ENCODE measurements at places on chromosomes 13 and 19.

- no peak for DNase-seq
These were observed 13.0 kb upstream of the JUND start for GRCh38 chr19:18294467-18294864.

DNA sequence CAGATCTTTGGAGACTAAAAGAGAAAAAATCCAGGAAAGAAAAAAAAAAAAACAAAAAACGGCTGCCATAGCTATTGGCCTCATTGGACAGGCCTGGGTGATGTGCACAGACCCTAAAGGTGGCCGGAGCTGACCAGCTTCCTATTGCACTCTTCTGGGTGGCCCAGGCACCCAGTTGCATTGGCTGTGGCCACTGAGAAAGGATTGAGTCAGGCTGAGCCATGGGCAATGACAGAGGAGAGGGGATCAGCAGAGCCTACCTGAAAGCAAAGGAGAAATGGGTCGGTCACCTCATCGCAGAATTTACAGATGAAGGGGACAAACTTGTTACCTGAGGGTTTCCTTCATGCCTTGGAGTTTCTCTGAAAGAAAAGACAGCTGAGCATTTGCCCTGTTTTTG is 17.3 kb downstream of the HMGB1 start:
- no peak for DNase-seq

GRCh38 chr13:112928972-112929782 is 39.8 kb upstream of the MCF2L start:
- no peak for DNase-seq

GRCh38 chr13:48539550-48539949 is 6.7 kb upstream of the RCBTB2 start:
- no peak for DNase-seq

- no peak for DNase-seq
These were observed 933 bp downstream of the TFPT start for GRCh38 chr19:54114340-54115108.

GRCh38 chr13:58893396-58893795 is 1261.9 kb downstream of the PCDH17 start:
- DNase-seq: no peak

- no peak for DNase-seq
These were observed 306 bp downstream of the MIA start for GRCh38 chr19:40775632-40776022.

DNA sequence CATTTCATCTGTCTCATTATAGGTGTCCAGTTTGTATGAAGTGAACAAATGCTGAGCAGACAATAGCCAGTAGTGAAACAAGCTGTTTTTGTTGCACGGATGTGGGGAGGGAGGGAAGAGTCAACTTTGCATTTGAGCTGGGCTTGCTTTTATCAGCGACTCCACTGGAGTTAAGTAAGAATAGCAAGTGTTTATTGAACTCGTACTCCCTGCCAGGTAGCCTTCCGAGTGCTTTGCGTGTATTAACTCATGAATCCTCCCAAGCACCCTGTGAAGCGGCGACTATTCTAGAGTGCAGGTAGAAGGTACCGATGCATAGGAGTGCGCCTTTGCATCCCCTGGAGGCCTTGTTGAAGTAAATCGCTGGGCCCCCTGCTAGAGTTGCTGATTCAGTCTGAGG is 4.7 kb upstream of the ZNF444 start:
- DNase-seq: no peak

DNA sequence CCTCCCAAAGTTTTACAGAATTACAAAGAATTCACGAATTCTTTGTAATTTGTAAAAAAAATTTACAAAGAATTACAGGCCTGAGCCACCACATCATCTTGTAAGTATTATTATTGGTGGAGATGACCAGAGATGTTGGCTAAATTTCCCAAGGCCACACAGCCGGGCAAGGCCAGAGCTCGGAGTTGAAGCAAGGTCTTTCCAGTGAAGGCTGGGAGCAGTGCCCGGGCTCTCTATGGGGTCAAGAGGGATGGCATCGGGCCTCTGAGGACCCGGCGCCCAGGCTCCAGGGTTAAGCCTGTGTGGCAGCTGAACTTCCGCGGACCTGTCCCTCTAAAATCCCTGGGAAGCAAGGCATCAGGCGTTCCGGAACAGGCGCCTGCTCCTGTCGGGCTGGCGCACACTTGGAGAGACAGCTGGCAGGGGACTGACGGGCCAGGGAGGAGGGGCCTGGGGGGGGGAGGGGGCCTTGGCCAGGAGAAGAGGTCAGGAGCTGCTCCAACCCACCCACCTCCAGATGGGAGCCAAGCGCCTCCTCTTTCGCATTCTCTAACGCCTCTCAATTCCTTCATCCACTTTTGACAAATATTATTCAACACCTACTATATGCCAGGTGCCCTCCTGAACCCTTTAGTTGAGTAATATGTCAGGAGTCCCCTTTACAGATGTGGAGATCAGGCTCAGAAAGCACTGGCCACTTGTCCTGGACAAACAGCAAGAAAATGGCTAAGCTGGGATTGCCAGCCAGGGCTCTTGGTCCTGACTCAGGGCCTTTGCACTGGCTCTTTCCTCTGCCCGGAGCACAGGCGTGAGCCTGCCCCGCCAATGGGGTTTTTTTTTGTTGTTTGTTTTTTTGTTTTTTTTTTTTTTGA is 36.8 kb upstream of the SEMA6B start:
- DNase-seq: no peak

- no peak for DNase-seq
These were observed 813 bp upstream of the ZNF296 start for GRCh38 chr19:45076851-45077730.

DNA sequence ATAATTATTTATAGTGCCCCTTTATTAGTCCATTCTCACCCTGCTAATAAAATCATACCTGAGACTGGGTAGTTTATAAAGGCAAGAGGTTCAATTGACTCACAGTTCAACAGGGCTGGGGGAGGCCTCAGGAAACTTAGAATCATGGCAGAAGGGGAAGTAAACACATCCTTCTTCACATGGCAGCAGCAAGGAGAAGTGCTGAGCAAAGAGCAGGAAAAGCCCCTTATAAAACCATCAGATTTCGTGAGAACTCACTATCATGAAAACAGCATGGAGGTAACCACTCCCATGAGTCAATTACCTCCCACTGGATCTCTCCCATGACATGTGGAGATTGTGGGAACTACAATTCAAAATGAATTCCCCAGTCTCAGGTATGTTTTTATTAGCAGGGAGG is 89.9 kb upstream of the STARD13 start:
- no peak for DNase-seq

DNA sequence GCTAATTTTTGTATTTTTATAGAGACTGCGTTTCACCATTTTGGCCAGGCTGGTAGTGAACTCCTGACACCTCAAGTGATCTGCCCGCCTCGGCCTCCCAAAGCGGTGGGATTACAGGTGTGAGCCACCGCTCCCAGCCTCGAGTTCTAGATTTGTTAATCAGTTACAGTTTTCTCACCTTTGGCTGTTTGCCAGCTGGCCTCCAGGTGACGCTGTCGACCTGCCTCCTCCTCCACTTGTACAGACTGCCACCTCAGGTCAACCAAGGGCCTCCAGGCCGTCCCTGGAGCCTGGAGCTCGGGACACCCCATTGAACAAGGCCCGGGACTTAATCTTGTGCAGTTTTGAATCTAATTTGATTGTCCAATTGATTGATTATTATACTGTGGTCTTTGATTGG is 45.5 kb downstream of the IER2 start:
- DNase-seq: no peak

DNA sequence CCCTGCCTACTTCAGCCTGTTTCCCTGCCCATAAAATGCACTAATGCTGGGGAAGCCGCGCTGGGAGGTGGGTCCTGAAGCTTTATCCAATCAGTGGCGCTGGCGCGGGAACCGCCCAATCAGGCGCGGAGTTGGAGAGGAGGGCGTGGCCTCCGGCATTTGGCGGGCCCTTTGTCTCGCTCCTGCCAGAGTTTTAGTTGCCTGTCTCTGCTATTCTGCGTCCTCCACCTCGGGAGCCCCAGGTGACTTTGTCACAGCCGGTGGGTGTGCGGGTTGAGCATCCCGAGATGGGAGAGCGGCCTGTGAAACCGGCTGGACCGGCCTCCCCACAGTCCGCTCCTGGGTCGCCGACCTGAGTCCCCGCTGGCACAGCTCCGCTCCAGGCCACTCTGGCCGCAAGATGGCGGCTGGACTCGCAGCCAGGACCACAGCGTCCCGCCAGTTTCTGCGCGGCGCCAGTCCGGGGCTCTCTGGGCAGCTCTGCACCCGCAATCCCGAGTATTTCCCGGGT is 30.7 kb upstream of the ZNF429 start:
- no peak for DNase-seq

- DNase-seq: no peak
These were observed 330.6 kb downstream of the SPRY2 start for GRCh38 chr13:80010286-80010831.

GRCh38 chr13:25771202-25771601 is 280.6 kb downstream of the SHISA2 start:
- no peak for DNase-seq

DNA sequence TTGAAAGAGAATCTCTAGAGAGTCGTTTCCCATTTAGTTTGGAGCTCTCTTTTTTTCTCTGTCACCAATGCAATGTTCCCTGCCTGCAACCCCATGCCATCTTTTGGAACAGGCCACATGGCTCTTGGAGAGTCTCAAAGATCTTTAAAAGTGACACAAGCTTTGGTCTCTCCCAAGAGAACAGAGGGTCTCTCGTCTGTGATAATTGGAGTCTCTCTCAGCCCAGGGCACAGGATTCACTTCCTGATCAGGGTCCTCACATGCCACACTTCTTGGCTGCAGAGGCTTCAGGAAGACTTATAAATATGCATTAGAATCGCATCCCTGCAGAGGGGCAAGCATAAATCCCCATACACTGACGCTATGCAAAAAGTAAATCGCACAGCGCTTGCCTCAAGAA is 240.5 kb downstream of the IRS2 start:
- no peak for DNase-seq

DNA sequence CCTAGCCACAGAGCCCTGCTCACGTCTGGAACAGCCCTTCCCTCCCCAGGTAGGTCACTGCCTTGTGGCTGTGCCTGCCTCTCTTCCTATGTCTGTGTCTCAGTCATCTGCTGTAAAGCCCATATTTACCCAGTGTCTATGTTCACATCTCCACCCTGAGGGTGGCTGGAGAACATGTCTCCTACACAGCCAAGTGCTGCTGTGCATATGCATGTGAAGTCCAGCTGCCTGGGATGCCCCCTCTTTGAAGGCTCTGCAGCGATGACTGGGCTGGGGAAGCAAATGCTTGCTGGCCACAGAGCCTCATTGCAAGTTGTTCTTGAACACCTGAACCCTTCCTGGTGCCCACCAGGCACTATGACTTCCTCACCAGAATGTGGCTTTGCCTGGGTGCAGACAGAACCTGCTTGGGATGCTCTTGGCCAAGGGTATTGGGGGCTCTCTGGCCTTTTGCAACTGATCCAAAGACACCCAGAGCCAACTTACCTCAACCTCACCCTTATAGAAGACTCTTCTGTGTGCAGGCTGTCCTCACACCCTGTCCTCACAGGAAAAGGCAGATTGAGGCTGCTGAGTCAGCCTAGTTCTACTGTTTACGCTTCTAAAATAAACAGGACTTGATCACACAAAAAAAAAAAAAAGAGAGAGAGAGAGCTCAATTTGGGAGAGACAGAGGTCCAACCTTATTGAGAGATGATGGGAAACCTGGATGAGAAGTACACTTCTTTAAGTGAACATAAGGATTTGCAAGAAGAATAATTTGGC is 26.5 kb downstream of the MRPL57 start:
- no peak for DNase-seq

DNA sequence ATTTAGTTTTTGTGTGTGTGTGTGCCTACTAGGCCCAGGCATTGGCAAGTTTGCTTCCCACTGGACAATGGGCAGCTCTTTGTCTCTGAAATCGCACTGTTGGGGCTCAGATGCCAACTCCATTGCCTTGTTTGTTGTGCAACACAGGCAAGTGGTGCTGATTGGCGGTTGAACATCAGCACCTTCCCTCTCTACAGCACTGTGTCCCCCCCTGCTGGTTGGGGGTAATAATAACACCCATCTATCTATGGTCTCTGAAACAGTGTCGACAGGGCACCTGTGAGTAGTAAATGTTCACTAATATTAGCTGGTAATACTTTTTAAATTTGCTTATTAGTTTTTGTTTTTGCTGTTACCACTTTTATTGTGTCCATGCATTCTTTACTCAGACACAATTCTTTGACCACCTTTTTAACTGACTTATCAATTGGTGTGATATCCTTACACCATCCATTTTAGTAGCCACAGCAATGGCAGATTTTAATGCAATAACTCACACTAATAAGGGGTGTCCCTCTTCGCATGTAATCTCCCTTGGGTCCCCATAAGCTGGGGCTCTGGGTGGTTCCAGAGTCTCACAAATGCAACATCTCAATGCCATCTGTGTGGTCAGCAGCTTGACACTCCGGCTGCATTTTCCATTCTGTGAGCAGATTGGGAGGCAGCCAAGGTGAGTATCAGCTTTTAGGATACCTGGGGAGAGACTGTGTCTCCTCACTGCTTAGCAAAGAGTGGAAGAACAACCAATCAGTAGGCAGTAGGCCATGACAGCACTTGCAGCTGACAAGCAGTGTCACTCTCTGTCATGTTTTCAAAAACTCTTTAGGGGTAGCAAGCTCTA is 47.7 kb upstream of the UQCRFS1 start:
- no peak for DNase-seq

- DNase-seq: no peak
These were observed 32.5 kb downstream of the FGF14 start for GRCh38 chr13:102369302-102369701.

DNA sequence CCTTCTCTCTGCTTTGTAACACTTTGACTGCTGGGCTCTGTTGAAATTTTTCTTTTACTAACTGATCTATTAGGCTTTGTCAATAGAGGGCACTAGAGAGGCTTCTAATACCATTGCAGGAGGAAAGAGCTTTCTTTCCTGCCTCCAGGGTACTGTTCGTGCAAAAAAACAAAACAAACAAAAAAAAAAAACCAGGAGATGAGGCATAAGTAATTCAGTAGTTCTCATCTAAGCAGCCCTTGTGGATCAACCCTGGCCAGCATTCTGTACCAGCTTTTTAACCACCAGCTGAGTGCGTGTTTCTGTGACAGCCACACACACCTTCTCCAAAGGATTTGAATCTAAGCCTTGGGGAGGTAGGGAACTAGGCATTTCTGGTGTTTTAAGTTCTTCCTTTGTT is 1707.6 kb upstream of the SLC10A2 start:
- DNase-seq: peak; percentile 9

DNA sequence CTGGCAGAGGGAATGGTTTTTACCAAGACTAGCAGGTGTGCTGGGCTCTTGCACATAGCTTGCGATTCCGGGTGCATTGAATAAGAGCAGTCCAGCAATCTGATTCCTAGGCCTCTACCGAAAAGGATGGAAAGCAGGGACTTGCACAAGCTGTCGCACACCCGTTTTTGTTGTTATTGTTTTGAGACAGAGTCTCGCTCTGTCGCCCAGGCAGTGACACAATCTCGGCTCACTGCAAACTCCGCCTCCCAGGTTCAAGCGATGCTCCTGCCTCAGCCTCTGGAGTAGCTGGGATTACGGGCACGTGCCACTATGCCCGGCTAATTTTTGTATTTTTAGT is 5.5 kb downstream of the EBI3 start:
- no peak for DNase-seq

Measured in AG04449 (cell line).